ENCODE measurements at places on chromosomes 7 and 10.

GRCh38 chr7:123208793-123209192, 9.0 kb upstream of the SLC13A1 start:
- peak; percentile 30 for DNase-seq

DNA sequence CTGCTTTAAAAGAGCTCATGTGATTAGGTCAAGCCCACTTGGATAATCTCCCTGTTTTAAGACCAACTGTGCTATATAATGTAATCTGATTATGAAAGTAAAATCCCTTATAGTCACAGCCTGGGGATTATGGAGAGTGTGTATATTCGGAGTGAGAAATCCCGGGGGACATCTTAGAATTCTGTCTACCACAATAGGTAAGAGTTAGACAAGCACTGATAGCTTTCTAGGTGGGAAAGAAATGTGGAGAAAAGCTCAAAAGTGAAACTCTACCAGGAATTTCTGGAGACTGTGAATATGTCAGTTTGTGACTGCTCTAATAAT, 2.9 kb upstream of the VCL start:
- DNase-seq = no peak

- DNase-seq = no peak
Measured at GRCh38 chr7:94160719-94161435, 156.7 kb upstream of the BET1 start.

GRCh38 chr10:68142761-68143160, 33.5 kb downstream of the MYPN start:
- DNase-seq = no peak

All from SK-N-DZ (cell line).